ENCODE measurements at places on chromosomes 6 and 20.

DNA sequence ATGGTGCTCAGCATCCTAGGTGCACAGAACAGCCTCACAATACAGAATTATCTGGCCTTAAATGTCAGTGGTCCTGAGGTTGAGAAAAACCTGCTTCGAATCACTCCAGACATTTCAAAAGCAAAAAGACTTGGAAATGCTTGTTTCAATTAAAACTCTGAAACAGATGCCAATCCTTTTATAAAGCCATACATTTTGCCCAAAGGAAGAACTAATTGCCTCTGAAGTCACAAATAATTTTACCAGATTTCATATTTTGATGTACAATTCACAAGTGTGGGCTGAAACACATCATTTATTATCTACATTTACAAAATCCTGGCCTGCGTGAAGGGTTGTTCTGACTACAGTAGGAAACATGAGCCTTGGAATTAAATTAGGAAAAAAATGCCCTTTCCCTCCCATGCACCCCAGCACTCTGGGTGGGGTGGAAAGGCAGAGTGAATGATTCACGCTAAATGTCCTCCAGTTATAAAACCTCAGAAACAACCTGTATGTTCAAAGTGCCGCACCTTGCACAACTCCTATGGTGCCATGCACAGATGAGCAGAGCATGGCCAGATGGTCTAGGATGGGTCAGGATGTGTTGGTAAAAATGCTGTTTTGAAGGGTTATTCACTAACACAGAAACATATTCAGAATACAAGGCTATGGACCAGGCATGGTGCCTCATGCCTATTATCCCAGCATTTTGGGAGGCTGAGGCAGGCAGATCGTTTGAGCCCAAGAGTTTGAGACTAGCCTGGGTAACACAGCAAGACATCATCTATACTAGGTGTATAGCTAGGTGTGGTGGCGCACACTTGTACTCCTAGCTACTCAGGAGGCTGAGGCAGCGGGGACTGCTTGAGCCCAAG is 87.0 kb downstream of the ZMYND8 start:
- DNase-seq: no peak
- peaks cover 27% of the 10 kb centered on the region for H3K4me1 ChIP-seq
- no peak overlapping the region for H3K27ac ChIP-seq
- H3K4me3 ChIP-seq: no peak overlapping the region
- H3K27me3 ChIP-seq: no peaks in the 10 kb centered on the region
- H3K36me3 ChIP-seq: peaks cover 28% of the 10 kb centered on the region

- no peak for DNase-seq
- H3K36me3 ChIP-seq: no peaks in the 10 kb centered on the region
- no peak overlapping the region for H3K4me3 ChIP-seq
- H3K27ac ChIP-seq: no peak overlapping the region
- no peaks in the 10 kb centered on the region for H3K27me3 ChIP-seq
Observed at GRCh38 chr20:59908855-59909254, 24.6 kb downstream of the SYCP2 start.

DNA sequence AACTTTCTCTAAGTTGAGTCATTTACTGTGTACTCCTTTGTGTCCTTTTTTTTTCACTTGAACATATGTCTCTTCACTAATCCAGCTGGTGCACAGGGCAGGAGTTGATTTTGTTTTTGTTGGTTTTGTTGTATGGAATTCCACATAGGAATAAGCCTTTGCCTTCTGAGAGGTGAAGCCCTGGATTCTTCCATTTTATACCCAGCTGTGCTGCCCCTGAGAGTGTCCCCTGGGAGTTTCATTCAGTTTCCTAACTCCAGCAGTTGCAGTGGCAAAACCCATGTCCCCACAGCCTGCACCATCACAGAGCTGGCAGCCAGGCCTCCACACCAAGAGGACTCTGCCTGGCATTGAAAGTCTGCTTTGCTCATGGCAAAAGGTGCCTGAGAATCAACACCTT is 107.3 kb upstream of the SYNDIG1 start:
- peaks cover 12% of the 10 kb centered on the region for H3K27me3 ChIP-seq
- no peak overlapping the region for H3K4me3 ChIP-seq
- H3K36me3 ChIP-seq: no peaks in the 10 kb centered on the region
- no peak for DNase-seq
- H3K27ac ChIP-seq: no peak overlapping the region

DNA sequence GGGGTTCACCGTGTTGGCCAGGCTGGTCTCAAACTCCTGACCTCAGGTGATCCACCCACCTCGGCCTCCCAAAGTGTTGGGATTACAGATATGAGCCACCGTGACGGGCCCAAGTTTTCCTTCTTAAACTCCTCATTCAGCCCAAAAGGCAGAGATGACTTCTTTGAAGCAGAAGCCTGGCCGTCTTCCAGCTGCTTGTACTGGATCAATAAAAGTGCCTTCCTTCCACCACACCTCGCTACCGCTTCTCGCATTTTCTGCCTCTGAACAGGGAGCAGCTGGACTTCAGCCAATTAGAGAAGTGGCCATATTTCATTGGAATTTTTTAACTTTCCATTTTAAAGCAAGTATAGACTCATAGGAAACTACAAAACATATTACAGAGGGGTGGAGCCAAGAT is 241.1 kb downstream of the PREX1 start:
- no peaks in the 10 kb centered on the region for H3K4me1 ChIP-seq
- no peaks in the 10 kb centered on the region for H3K36me3 ChIP-seq

- H3K27me3 ChIP-seq: peaks cover 4% of the 10 kb centered on the region
- H3K27ac ChIP-seq: no peak overlapping the region
- no peak for DNase-seq
- H3K4me3 ChIP-seq: no peak overlapping the region
- H3K4me1 ChIP-seq: peaks cover 48% of the 10 kb centered on the region
Observed at GRCh38 chr6:149259753-149260152, 57.8 kb upstream of the TAB2 start.

- H3K27ac ChIP-seq: no peak overlapping the region
- peaks cover 4% of the 10 kb centered on the region for H3K27me3 ChIP-seq
- H3K36me3 ChIP-seq: peaks cover 27% of the 10 kb centered on the region
- DNase-seq: no peak
- no peak overlapping the region for H3K4me3 ChIP-seq
- H3K4me1 ChIP-seq: peaks cover 20% of the 10 kb centered on the region
Observed at GRCh38 chr20:59223182-59223601, 59.6 kb downstream of the ZNF831 start.

DNA sequence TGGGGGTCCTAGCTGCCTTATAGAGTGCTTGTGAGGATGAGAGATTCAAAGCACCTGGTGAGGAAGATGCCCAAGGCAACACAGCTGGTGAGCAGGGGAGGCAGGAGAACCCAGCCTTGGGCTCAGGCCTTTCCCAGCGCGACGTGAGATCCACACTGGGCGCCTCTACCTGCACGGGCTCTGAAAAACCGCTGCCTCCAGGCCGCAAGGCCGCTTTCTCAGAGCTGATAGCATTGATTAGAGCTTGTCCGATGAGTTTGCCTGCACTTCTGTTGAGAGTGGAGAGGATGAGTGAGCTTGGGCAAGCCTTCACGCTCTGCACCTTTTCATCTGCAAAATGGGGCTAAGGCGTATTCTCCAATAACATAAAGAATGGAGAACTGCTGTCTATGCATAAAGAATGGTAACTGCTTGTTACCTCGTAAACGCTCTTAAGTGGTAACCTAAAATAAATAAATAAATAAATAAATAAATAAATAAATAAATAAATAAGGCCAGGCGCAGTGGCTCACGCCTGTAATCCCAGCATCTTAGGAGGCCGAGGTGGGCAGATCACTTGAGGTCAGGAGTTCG is 916 bp downstream of the PABPC1L start:
- peak overlapping the region; percentile 88 for H3K4me3 ChIP-seq
- H3K27ac ChIP-seq: peak overlapping the region; percentile 75
- H3K4me1 ChIP-seq: peaks cover 49% of the 10 kb centered on the region
- no peak for DNase-seq
- peaks cover 46% of the 10 kb centered on the region for H3K36me3 ChIP-seq
- no peaks in the 10 kb centered on the region for H3K27me3 ChIP-seq

DNA sequence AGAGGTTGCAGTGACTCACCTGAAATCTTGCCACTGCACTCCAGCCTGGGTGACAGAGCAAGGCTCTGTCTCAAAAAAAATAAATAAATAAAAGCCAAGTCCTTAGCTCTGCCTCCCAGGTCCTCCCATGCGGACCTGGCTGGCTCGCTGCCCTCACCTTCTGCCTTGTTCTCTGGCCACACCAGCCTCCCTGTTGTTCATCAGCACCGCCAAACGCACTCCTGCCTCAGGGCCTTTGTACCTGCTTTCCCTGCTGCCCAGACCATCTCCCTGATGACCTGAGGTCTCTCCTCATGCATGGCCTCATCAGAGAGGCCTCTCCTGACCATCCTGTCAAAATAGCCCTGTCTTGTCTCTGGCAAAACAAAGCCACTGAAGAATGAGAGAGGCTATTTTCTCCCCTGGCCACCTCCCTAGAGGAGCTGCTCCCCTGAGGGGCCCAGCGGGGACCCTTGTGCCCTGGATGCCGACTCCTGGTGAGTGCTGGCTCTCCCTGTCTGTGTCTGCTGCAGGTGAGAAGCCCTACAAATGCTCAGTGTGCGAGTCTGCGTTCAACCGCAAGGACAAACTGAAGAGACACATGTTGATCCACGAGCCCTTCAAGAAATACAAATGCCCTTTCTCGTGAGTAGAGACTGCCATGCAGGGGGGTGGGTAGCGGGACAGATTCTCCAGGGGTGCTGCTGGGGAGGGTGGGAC is 22.6 kb upstream of the CHMP4B start:
- DNase-seq: no peak
- H3K4me1 ChIP-seq: peaks cover 49% of the 10 kb centered on the region
- no peaks in the 10 kb centered on the region for H3K27me3 ChIP-seq
- no peak overlapping the region for H3K4me3 ChIP-seq
- H3K27ac ChIP-seq: peak overlapping the region; percentile 5
- peaks cover 2% of the 10 kb centered on the region for H3K36me3 ChIP-seq

- H3K27me3 ChIP-seq: no peaks in the 10 kb centered on the region
- H3K27ac ChIP-seq: no peak overlapping the region
- H3K36me3 ChIP-seq: peaks cover 30% of the 10 kb centered on the region
- DNase-seq: no peak
Observed at GRCh38 chr6:87690441-87690840, 11.6 kb downstream of the AKIRIN2 start.

DNA sequence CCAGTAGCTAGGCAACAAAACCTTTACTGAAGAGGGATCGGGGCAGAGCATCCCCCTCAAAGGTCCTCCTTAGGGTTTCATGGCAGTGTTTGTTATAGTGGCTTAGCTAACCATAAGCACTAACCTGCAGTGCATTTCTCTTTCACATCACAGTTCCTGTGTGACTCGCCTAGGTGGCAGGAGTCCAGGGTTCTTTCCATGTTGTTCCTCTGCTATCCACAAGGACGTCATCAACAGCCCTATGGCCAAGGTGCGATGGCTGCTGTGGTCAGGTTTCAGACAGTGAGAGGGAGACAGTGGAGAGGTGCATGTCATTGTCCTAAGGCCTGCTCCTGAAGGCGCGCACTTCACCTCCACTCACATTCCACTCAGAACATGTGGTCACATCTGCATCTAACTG is 38.8 kb upstream of the FOXA2 start:
- no peaks in the 10 kb centered on the region for H3K36me3 ChIP-seq
- no peak overlapping the region for H3K4me3 ChIP-seq
- no peak for DNase-seq
- no peak overlapping the region for H3K27ac ChIP-seq
- no peaks in the 10 kb centered on the region for H3K27me3 ChIP-seq

- no peak for DNase-seq
- no peaks in the 10 kb centered on the region for H3K27me3 ChIP-seq
- H3K27ac ChIP-seq: no peak overlapping the region
- H3K36me3 ChIP-seq: peaks cover 32% of the 10 kb centered on the region
- no peak overlapping the region for H3K4me3 ChIP-seq
- peaks cover 43% of the 10 kb centered on the region for H3K4me1 ChIP-seq
Observed at GRCh38 chr6:41955412-41955811, 13.8 kb upstream of the CCND3 start.

DNA sequence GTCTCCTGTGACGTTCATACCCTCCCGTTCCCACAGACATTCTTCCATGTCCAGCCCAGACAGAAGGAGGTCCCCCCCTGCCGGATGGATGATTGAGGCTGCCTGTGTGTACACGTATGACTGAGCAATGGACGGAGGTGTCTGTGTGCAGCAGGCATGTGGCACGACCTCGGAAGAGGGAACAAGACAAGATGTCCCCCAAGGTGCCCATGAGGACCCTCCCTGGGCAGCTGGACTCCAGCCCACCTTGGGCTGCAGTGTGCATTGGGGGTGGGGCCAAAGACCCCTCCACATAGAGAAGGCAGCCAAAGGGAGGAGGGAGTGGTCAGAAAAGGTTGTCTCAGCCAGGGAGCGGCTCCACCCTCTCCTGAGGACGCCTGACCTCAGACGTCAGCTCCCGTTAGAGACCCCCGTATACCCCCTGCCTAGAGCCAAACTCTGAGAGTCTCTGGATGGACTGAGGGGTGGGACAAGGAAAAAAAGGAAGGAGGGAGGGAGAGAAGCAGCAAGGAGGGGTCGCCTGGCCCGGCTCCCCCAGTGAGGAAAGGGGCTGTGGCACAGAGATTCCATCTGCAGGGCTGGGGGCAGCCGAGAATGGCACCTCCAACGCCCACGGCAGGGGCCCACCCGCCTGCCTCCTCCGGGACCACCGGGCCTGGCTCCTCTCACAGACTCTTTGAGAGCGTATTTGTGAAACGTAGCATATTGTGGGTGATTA is 92.9 kb upstream of the BHLHE23 start:
- peaks cover 13% of the 10 kb centered on the region for H3K27me3 ChIP-seq
- H3K4me1 ChIP-seq: peaks cover 11% of the 10 kb centered on the region
- H3K27ac ChIP-seq: no peak overlapping the region
- peak; percentile 8 for DNase-seq

DNA sequence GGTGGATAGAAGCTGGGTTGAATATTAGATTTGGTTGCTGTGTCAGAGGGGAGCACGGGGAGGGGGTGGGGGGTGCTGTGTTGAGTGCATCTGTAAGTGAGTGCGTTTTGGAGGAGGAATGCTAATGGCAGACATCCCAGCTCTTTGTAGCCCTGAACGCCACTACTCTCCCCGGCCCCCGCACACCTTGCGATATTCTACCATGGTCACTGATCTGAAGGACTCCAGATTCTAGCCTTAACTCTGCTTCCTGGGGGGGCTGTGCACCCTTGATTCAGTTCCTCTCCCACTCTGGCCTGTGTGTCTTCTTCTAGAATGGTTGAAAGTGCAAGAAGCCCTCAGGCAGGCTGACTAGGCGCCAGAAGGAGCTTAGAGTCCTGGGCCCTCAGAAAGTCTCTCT is 7.1 kb downstream of the GLP1R start:
- peaks cover 9% of the 10 kb centered on the region for H3K4me1 ChIP-seq
- H3K27ac ChIP-seq: no peak overlapping the region
- peaks cover 42% of the 10 kb centered on the region for H3K27me3 ChIP-seq
- peak; percentile 2 for DNase-seq

GRCh38 chr20:48339986-48340882 is 487.6 kb downstream of the PREX1 start:
- H3K4me1 ChIP-seq: no peaks in the 10 kb centered on the region
- H3K36me3 ChIP-seq: no peaks in the 10 kb centered on the region
- H3K27ac ChIP-seq: no peak overlapping the region
